ENCODE measurements at places on chromosomes 3 and 15. TPM values are rescaled to one million over a fixed set of nuclear protein-coding genes. Genes with fewer than 3 reads are reported as not detected.
A peak's percentile ranks its signal among the peaks of the same experiment; 100 is the strongest.

DNA sequence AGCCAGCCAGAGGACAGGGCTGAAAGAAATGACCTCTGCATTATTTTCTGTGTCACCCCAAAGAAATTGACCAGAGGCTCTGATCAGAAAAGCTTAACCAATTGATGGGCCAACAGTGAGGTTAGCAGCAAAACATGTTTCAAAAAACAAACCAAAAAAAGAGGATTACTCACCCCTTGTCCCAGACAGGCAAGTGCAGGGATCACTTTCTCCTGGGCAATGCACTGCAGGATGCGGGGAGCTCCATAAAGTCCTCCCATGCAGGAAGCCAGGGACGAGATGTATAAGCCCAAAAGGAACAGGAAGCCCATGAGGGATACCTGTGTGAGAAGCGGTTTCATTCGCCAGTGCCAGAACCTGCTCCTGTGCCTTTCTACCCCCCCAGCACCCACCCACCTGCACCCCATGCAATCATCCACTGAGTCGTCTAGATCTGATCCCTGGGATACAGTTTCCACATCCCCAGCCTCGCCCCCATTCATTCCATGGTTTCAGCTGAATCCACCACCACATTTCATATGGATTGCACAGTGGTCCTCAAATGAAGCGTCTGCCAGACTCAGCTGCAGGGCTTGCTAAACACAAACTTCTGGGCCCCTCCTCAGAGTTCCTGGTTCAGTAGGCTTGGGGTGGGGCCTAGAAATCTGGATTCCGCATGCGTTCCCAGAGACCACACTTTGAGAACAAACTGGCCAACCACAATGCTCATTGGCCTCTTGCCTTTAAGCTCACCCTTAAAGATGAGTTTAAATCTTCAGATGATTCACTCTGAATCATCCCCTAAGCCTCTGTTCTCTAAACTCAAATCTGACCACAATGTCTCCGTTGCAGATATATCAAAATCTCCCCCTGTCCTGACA, 54.4 kb upstream of the HEG1 start:
- DNase-seq: no peak

Gene CCPG1
- 38.8 TPM for polyA plus RNA-seq

Gene PPP2R3A
- 10.5 TPM for polyA plus RNA-seq

DNA sequence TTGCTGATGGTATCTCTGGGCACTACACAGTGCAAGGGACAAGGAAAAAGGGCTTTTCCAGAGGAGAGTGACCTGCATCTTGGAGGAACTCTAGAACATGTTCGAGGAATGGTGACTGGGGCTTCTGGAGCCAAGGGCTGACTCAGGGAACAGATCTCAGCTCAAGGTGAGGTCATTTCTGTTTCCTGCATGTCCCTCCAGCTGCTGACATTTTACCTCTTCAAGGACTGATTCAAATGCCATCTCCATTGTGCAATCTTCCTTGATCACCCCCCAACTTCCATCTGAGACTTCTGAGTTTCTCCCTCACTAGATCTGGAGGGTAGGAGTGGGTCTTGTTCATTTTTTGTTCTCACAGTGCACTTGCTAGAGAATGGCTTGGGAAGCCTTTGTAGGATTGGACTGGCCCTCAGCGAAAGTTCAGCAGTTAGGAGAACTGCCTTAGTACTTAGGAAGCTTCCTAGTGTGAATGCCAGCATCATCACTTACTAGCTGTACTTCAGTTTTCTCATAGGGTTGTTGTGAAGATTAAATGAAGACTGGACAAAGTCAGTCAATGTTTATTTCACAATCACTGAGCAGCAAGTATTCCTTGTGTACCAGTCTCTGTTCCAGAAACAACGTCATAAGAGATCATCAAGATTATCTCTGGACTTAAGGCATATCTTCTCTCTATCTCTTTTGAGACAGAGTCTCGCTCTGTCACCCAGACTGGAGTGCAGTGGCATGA, 2.6 kb upstream of the IDH3A start:
- DNase-seq: no peak

Gene RASGRF1
- 0.10 TPM for polyA plus RNA-seq

- DNase-seq: no peak
Observed at GRCh38 chr3:198021320-198021719, 61.3 kb downstream of the LMLN start.

DNA sequence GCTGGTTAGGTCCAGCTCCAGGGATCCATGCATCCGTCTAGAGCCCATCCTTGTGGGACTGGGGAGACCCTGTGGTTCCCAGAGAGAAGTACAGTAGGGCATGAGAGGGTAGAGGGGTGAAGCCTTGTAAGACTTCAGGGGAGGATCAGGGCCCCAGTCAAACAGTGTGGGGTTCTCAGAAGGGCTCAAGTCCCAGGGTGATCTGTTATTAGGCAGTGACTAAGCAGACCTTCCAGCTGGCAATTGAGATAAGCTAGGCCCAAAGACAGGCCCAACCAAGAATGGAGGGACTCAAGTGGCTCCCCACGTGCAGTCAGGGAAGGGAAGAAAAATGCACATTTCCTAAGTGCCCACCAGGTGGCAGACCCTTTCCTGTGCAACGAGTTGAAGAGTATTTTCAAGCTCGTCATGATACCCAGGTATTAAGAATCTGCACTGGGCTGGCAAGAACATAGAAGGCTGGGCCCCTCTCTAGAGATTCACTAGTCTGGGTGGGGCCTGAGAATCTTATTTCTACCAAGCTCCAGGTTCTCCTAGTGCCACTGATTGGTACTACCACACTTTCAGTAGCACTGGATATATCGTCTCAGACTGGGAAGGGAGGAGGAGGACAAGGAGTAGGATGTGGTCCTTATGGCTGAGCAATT, 240.8 kb downstream of the NR1D2 start:
- no peak for DNase-seq

- no peak for DNase-seq
Observed at GRCh38 chr3:14925729-14926591, 21.4 kb upstream of the NR2C2 start.

GRCh38 chr15:94205366-94205765, 26.0 kb upstream of the MCTP2 start:
- no peak for DNase-seq

DNA sequence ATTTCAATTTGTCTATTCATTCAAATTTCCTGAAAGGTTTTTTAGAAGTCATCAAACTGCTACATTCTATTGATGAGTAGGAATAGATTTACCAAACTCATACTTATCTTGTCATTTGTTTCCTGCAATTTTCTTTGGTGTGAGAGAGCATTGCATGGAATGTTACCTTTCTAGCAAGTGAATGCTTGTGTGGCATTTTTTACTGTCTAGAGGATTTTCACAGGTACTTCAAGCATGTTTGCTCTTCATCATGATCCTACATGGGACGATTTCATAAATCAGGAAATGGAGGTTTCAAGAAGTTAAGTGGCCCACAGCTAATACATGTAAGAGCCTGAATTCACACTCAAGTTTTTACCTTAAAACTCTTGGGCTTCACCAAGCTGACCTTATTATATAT, 26.1 kb downstream of the TGFBR2 start:
- no peak for DNase-seq

Gene AMT
- polyA plus RNA-seq: 9.7 TPM

DNA sequence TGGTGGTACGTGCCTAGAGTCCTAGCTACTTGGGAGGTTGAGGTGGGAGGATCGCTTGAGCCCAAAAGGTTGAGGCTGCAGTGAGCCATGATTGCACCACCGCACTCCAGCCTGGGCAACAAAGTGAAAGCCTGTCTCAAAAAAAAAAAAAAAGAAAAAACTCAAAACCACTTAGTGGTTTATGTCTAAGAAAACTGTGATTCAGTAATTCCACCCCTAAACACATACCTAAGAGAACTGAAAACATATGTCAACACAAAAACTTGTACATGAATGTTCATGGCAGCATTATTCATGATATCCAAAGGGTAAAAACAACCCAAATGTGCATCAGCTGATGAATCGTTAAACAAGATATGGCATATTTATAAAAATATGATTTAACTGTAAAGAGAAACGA, 14.3 kb downstream of the SPG21 start:
- no peak for DNase-seq

- peak; percentile 14 for DNase-seq
Observed at GRCh38 chr3:115148142-115148790, 1.2 kb upstream of the ZBTB20 start.

Gene IQCB1
- 13.0 TPM for polyA plus RNA-seq

DNA sequence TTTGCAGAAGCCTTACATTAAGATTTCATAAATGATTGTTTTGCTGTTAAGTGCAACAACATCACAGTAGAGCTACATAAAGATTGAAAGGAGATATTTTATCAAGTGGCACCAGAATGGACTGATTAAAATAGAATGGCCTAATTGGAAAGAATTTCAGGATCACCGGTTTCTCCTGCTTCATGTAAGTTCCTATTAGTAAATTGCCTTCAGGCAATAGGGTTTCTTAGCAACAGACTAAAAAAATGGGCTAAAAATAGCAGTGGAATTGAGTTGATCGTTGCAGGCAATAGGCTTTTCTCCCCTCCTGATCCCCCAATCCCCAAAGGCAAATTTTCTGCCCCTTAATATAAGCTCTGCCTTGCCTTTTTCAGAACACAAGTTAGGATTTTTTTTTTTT, 917 bp downstream of the LNP1 start:
- DNase-seq: peak; percentile 36

Gene PODXL2
- polyA plus RNA-seq: 5.5 TPM

GRCh38 chr3:33790091-33790490, 8.3 kb upstream of the PDCD6IP start:
- no peak for DNase-seq

Gene MYO5C
- 4.0 TPM for polyA plus RNA-seq

DNA sequence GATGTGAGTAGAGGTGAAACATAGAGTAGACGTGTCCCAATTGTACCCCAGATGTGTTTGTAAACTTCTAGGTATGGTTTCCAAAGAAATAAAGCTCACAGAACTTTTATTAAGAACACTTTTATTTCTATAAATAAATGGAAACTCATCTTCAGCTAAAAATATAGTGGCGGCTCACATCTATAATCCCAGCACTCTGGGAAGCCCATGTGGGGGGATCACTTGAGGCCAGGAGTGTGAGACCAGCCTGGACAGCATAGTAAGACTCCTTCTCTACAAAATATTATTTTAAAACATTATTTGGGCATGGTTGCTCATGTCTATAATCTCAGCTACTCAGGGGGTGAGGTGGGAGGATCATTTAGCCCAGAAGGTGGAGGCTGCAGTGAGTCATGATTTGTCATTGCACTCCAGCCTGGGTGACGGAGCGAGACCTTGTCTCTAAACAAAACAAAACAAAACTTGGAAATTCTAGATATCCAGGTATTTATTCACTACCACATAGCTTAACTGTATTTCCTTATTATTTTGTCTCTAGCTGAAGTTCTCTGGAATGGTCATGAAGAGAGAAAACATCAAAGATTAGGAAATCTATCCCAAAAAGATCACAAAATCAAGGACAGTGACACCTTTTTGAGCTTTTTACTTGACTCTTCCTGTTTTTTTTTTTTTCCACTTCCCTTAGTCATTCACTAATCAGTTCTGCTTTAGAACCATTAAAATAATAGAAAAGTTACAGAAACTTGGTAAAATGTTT, 258.1 kb downstream of the TIGIT start:
- DNase-seq: no peak

GRCh38 chr3:136885357-136886213, 23.6 kb downstream of the NCK1 start:
- no peak for DNase-seq

DNA sequence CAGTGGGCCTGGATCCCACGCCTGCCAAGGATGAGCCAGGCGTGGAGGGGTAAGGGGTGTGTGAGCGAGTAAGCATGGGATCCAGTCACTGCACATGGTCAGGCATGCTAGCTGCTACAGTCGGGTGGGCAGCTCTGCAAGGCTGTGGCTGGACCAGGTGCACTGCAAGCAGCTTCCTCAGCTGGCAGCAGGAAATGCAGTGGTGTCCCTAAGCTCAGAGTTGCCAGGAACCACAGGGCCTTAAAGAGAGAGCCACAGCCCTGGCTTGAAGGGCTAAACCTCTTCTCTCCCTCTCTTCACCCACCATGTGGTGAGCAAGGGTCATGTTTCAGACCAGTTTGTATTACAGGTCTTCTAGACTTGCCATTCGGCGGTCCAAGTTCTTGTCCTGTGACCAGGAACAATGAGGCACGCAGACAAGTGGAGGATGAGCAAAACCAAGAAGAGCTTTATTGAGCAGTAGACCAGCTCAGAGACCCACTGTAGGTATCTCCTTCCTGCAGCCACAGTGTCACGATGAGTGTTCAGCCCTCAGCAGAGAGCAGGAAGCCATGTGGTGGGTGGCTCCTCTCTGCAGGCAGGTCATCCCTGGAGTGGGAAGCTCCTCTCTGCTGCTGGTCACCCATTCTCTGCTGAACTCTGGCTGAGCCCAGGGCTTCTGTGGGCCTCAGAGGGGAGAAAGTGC, 511.9 kb downstream of the PYDC2 start:
- DNase-seq: no peak

DNA sequence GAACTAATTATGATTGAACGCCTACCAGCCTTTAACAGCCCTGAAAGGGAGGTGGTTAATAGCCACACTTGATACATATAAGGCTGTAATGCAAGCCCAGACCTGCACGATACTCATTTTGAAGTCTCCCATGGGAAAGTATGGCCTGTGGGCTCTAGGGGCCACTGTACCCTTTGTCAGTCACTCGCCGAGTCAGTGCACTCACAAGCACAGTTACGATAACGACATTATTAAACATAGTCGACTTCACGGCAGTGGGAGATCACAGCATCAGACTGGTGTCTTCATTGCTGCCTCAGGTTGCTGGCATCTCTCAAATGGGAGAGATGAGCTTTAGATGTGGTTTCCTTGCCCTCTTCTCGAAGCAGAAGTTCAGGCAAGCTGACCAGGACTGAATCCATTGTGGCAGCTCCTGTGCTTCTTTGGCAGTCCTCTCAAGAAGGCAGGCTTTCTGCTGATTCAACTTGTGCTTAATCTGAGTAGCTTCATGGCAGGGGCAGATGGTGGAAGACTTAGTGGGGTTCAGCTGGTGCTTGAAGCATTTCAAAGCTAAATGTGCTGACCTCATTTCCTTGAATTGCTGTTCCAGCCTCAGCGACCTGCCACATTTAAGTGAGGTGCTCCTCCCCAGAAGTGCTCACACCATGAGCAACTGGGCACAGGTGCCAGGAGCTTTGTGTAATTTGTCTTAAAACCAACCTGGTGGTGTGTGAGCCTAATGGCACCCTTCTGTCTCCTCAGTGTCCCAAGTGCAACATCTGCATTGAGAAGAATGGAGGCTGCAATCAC, 15.8 kb upstream of the P4HTM start:
- DNase-seq: no peak

DNA sequence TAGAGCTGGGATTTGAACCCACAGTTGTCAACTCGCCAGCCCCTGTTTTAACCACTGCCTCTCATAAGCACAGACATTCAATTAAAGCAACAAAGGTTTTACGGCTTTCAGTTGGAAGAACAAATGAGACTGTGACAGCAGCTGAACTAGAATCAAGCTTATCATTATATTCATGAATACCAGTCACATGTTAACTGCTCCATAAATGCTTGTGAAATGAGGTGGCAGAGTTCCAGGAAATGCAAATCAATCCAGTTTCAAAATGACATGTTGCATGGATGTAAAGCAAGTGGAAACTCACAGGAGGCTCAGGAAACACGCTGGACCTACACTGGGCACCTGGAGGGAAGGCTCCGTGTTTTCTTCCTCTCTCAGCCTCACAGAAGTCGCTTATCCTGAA, 3.9 kb downstream of the GP5 start:
- no peak for DNase-seq

Gene TICRR
- polyA plus RNA-seq: 0.13 TPM

Gene ARGFX
- not detected for polyA plus RNA-seq

GRCh38 chr3:119700269-119700919, 2.4 kb upstream of the CFAP91 start:
- DNase-seq: no peak
